ENCODE measurements at places on chromosomes 12 and 14.

GRCh38 chr12:127726671-127727315, 540.2 kb upstream of the TMEM132C start:
- no peak for DNase-seq

DNA sequence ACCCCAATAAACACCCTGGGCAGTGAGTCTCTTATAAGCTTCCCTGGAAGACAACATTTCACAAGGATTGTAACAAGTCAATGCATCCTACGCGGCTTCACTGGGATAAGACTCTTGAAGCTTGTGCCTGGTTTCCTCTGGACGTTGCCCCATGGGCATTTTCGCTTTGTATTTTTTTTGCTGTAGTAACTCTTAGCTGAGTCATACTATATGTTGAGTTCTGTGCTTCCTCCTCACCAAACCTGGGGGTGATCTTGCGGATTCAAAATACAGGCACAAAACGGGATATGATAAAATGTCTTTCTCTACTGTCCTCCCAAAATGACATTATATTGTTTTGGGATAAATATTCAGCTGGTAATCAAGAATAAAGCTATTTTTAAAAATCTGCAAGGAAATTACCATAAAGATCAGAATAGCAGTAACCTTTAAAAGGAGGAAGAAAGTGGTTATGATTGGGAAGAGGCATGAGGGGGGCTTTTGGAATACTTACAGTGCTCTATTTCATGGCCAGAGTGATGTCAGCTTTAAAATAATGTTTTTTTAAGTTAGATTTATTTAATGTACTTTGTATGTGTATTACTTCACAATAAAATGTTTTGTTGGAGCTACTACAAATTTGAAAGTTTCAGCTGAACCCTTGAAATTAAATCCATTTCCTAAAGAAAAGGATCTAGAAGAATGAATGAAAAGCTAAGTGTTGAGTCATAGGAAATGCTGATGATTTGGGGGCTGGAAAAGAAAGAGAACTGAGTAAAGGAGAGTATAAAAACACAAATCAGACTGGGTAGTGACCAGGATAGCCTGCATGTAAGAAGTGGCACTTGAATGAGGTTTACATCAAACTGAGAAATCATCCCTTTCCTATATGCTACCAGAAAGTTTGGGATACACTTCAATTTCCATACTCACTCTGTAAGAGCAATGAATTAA, 14.7 kb downstream of the BTBD7 start:
- DNase-seq = no peak

DNA sequence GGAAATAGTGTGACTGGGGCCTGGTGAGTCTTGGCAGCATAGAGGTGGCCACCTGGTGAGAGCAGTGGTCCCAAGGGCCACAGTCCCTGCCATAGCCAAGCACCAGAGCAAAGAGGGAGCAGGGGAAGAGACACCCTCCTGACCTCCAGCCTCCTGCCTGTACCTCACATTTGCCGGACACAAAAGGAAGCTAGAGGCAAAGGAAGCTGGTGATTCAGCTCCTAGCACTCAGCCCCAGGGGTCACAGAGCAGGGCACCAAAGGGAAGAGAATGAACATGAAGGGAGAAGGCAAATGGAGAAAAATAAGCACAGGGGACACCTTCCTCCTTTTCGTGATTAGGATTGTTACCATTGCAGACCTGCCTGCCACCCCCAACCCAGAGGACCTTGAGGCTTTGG, 216.8 kb downstream of the ZFP36L1 start:
- DNase-seq = no peak

DNA sequence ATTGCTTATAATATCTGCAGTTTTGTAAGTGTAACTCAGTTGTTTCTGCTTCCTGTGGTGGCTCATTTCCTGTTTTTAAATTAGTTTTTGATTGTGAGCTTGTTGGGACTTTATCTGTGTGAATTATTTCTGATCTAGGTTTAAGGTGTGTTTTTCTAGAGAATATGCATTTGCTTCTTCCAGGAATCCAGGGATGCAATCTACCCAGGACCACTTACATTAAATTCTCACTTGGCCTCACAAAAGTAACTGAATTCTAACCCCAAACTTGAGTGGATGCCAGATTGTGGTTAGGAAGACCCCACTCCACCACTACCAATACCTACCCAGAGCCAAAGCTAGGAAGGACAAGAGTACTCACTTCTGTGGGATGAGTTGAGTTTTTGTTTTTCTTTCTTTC, 11.9 kb downstream of the STYX start:
- no peak for DNase-seq

GRCh38 chr12:2289525-2289924, 236.7 kb downstream of the CACNA1C start:
- no peak for DNase-seq

DNA sequence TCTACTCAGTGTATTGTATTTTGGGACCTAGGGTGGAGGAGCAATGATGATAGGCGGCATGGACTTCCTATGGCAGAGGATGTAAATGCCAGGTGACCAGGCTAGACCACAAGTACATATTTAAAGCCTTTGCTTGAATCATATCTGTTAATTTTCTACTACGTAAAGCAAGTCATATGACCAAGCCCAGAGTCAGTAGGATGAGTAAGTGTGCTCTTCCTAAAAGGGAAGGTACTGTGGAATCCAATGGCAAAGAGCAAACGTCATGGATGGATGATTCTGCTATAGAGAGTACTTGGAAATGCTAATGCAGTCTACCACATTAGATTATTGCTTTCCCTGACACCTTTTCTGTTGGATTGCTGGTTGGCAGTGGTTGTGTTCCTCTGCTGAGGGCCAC, 16.8 kb downstream of the GPATCH2L start:
- no peak for DNase-seq

GRCh38 chr12:78865516-78865915, 942 bp downstream of the SYT1 start:
- DNase-seq = no peak

DNA sequence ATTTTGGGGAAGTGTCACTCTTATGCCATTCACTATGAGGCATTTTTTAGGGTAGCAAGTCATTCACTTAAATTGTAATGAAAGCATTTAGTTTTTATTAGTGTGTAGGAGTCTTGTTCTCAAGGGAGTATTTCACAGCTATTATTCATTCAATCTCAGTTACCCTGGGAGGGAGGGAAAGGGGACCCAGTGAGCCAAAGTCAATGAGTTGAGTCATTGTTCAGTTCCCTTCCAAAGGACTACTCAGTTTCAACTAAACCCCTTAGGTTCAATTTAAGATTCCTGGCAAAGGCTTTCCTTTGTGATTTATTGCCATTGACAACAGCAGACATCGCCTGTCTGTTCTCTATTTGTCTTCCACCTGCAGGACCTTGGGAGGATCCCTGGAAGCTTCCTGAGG, 29.3 kb upstream of the RASSF8 start:
- DNase-seq = no peak

GRCh38 chr12:112980491-112981158, 2.3 kb downstream of the OAS2 start:
- DNase-seq = no peak

- DNase-seq = no peak
Observed at GRCh38 chr14:68785534-68786490, 7.1 kb downstream of the ZFP36L1 start.

- DNase-seq = no peak
Observed at GRCh38 chr12:42757624-42758119, 168.1 kb upstream of the PRICKLE1 start.

GRCh38 chr12:75354011-75354410, 19.5 kb downstream of the GLIPR1L1 start:
- no peak for DNase-seq

DNA sequence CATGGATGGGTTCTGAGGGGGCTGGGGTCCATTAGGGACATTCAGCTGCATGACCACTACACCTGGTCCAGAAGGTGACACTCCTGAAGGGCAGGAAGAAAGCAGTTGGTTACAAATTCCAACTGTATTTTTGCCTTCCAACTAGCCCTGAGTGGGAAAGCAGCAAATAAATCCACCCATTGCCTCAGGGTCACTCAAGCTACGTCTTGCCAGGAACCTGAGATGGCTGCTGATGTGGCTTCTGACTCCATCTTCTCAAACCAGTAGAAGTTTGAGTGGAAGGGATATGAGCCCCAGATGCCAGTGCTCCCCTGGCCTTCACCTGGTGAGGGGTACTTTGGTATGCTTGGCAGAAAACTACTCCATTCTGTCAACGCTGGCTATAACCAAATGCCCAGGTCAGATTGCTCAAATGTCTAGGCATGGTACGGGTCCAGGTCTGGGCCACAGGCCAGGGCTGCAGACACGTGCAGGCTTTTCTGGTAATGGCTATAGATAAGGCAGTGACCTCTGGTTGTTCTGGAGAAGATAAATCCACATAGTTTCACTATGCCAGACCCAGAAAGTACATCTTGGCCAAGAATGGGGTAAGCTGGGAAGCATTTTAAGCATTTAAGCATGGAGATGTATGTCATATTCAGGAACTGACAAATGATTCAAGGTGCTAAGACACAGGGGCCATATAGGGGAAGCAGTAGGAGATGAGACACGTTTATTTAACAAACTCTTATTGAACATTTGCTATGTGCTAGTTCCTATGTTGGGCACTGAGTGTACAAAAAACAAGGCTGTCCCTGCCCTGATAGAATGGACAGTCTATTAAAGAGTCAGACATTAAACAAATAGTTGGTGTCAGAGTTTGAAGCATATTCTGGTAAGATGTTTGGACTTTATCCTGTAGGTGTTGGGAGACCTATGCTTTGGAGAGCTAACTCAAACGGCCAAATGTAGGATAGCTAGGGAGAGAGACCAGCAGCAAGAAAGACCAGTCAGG, 8.3 kb upstream of the STAC3 start:
- no peak for DNase-seq

DNA sequence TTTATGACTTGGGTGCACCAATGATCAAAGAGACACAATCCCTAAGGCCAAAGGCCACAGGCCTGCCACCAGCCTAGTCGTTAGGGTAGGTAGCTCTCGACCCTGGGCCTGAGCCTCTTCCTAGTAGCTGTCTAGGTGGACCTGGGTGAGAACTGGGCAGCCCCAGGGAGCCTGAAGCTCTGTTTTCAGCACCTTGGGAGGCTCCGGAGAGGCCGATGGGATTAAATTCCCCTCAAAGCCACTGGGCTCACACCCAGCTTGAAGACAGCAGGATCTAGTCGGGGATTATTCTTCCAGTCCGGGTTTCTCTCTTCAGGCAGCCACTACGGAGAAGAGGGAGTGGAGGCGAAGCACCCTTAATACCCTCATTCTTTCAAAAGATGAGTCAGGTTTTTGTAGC, 79.8 kb downstream of the TMEM260 start:
- no peak for DNase-seq

GRCh38 chr12:33314223-33314622, 125.4 kb downstream of the SYT10 start:
- DNase-seq = no peak

DNA sequence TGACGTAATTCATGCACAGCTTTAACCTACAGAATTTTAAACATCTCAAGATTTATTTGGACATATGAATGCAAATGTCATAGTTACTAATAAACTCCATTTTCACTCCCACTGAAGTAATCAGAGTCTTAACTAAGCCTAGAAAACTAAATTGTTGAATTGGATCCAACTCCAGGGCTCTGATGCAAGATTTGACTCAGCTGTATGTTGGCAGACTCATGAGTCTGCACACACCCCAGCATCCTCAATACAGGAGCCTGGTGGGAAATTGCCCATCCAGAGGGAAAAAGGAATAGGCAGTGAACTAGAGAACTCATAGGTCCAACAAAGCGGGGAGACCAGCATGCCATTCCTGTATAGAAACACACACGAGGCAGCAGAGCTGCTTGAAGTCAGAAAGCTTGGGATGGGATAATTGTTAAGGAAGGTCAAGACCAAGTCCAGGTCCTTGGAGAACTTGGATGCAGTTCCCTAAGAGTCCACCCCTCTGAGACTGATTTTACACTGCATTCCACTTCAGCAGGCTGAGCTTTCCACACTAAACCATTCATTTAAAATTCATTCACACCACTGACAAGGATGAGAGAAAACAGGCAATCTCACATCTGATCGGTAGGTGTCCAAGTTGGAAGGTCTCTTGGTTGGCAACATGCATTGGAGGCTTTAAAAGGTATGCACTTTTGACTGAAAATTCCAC, 14.4 kb downstream of the TMTC1 start:
- no peak for DNase-seq

GRCh38 chr12:27822076-27822712, 42.2 kb upstream of the MANSC4 start:
- no peak for DNase-seq

Measured in NCI-H1092 (cell line).